RCC 7860 (cell line): ENCODE measurements at places on chromosomes 3 and 15.

DNA sequence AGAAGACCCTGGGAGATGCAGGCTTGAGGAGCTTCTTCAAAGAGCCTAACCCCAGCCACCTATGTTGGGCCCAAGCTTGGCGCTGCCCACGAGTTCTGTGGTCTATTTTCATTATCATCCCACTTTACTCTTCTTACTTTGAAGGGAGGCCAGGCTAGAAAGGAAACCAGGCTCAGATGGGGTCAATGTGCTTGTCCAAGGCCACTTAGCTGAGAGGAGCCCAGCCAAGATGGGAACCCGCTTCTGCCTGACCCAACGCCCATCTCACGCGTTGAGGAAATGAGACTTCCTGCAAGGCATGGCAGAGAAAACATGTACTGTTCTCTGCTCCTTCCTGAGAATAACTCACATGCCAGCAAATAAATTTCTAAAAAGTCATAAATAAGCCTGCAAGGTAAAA lies 486.3 kb upstream of the PROK2 start:
- no peak for DNase-seq

GRCh38 chr15:86384186-86384585 lies 304.5 kb downstream of the AGBL1 start:
- DNase-seq = no peak

DNA sequence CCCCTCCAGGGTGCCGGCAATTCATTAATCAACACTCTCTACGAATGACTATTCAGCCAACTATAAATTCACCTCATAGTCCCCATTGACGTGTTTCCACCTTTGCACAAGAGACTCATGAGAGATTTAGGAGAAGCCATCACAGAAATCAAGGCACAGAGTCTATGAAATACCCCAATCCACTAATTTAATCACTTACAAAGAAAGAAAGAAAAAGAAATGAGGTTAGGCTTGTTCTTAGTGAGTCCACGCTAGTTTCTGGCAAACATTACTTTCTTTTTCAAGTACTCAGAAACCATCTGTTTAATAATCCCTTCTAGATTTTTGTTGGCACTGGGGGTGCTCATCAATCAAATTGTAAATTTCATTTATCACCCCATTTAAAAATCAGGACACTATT lies 125.2 kb upstream of the ADPGK start:
- no peak for DNase-seq

DNA sequence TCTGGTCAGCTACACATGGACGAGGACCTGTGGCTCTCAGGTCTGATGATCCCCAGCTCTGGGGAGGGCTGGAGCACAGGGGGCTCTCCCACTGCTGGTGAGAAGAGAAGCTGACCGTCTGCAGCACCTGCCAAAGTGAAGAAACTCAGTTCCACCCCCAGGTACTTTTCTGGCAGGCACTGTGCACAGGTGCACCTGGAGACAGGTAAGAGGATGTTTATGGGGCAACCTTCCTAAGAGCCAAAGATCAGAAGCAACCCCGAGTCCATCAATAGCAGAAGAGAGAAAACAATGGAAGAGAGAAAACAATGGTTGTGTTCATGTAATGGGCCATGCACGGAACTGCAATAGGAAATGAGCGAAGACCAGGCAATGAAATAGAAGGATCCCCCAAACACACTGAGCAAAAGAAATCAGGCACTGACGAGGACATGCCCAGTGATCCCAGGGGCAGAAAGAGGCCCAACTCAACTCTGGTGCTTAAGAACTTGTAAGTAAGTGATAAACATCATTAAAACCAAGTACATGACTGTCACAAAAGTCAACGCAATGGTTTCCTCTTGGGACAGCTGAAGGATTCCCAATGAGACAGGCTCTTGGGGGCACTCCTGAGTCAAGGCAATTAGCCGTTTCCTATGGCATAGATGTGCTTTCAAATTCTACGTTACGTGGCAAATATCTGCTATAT lies 95.0 kb upstream of the ALDH1A3 start:
- DNase-seq = no peak

DNA sequence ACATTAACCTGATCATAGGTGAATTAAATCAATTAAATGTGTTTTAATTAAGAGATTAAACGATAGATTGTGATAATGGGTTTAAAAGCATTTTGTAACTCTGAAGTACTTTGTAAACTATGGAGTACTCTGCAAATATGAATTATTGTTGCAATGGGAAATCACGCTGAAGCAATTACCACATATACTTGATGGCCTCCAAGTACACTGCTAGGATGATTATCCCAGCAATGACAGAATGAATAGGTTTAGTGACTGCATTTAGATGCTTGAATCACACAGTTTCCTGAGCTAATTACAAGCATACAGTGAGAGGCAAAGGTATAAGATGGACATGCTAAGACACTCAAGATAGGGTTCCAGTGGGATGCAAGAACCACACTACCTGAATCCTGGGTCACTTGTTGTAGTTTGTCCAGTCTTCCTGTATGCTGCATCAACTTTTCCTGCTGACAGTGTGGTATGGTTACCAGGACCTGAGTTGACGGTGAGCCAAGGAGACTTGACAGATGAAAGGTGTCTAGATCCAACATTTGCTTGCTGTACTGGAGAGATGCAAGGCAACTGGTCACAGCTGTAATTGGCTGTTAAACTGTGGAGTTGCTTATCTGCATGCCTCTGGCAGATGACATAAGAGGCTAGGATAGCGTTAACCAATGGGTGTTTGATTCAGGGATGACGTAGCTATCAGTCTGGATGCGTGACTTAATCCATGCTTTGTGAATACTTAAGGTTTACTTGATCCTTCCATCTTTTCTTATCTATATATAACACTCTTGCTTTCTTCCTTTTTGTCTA lies 38.0 kb downstream of the RNF13 start:
- no peak for DNase-seq

DNA sequence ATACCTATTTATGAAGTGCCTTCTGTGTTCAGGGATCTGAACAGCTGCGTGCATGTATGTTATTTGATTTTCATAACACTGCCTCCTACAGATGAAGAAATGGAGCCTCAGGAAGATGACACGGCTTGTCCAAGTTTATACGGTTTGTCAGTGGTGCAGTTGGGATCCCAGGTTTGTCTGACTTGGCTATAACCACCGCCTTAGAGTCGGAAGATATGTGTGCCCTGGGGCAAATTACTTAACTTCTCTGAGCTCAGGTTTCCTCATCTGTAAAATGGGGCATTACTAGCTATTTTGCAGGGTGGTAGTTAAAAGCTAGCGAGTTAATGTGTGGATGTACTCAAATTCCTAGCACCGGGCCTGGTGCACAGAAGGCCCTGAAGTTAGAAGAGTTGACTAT lies 54.1 kb upstream of the ANP32A start:
- no peak for DNase-seq

DNA sequence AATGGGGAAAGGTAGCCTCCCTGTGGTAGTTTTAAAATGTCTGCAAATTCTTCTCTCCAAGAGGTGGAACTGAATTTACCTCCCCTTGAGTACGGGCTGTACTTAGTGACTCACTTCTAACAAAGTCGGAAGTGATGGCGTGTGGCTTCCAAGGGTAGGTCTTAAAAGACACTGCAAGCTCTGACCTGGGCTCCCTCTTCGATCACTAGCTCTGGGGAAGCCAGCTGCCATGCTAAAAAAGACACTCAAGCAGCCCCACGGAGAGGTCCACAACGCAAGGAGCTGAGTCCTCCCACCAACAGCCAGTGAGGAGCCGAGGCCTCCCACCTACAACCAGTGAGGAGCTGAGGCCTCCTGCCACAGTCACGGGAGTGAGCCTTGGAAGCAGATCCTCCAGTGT lies 122.0 kb upstream of the HACD2 start:
- no peak for DNase-seq

- no peak for DNase-seq
Measured at GRCh38 chr3:2579206-2579605, 480.5 kb downstream of the CNTN4 start.

GRCh38 chr3:54358969-54359694 lies 236.8 kb downstream of the CACNA2D3 start:
- DNase-seq = no peak
